ENCODE measurements at places on chromosomes 1 and 21.

- no peak for DNase-seq
Measured at GRCh38 chr1:118783095-118783758, 204.9 kb downstream of the TBX15 start.

GRCh38 chr1:154736841-154737240 lies 128.9 kb upstream of the ADAR start:
- DNase-seq = no peak

- no peak for DNase-seq
Measured at GRCh38 chr1:206631085-206631509, 4.2 kb upstream of the DYRK3 start.

- no peak for DNase-seq
Measured at GRCh38 chr1:61807606-61808140, 65.4 kb downstream of the PATJ start.

DNA sequence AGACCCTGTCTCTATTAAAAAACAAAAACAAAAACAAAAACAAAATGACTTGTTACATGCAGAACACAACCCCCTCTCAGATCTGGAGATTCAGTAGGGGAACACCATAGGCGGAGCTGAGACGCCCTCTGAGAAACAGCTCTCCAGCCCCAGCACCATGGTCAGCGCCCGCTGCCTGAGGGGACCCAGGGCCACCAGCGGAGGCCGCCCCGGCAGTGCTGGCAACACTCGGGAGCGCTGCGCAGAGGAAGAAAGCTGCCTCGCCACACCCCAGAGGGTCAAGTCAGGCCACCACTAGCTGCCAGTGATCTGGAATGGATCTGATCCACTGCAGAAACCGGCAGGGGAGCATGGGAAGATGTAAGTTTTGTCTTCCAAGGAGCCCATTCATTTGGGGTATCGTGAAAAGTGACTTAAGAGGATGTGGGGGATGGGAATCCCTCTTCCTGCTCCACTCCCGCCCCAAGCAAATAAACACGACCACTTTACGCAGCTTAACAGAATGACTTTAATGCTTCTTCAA lies 3.1 kb downstream of the ACTA1 start:
- peak; percentile 31 for DNase-seq

- no peak for DNase-seq
Measured at GRCh38 chr1:243956450-243956849, 94.6 kb upstream of the ZBTB18 start.

- no peak for DNase-seq
Measured at GRCh38 chr21:17438635-17439034, 74.2 kb upstream of the CXADR start.

DNA sequence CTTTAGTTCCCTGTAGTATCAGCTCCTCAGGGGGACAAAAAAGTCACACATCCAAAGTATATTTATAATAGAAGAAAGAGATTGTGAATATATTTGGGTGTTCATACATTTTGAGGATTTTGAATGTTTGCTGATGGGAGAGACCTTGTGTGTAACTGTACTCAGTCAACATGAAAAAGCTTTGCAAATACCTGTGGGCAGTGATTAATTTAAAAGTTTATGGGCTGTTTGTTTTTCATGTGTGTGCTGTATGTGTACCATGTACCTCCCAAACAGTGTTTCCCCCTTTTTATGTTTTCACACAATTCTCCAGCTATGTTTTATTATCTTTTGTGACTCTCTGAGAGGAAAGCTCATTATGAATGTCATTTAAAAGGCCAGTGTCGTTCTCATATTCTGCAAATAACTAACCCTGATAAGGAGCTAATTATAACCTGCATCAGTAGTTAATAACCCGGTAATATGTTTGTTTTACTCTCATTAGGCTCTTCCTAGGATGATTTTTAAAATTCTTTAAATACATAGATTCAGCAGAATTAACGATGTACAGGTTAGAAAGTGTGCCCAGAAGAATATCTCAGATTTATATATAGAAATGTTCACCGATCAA lies 271.5 kb downstream of the NFIA start:
- no peak for DNase-seq

DNA sequence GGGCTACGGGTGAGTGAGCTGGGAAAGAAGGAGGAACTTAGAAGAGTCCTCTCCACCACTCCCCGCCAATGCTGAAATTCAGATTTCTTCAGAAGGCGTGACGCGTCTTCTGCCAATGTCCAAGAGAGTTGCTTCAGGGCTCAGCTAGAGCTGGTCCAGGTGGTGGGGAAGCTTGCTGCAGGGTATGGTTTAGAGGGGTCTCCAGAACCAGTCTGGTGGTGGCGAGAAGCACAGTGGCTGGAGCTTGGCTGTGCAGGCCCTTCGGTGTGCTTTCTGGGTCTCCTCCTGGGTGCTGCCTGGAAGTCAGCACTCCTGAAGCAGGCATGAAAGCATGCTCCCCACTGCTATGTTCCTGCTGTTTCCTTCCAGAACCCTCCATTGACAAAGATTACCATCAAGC lies 387.2 kb downstream of the PTPRU start:
- no peak for DNase-seq

GRCh38 chr1:217892750-217893149 lies 261.6 kb downstream of the SPATA17 start:
- DNase-seq = no peak

GRCh38 chr1:31054958-31055481 lies 10.5 kb downstream of the PUM1 start:
- no peak for DNase-seq

- no peak for DNase-seq
Measured at GRCh38 chr1:53401813-53402745, 57.1 kb upstream of the DMRTB1 start.

DNA sequence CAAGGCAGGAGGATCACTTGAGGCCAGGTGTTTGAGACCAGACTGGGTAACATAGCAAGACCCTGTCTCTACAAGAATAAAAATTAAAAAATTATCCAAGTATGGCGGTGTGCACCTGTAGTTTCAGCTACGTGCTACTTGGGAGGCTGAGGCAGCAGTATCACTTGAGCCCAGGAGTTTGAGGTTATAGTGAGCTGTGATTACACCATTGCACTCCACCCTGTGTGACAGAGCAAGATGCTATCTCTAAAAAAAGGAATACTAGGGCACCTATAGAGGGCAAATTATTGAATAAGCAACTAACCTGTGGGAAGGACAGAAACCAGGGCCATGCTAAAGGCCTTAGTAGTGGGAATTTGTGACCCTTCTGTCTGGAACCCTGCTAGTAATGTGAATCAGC lies 86.1 kb downstream of the TENT5C start:
- no peak for DNase-seq

DNA sequence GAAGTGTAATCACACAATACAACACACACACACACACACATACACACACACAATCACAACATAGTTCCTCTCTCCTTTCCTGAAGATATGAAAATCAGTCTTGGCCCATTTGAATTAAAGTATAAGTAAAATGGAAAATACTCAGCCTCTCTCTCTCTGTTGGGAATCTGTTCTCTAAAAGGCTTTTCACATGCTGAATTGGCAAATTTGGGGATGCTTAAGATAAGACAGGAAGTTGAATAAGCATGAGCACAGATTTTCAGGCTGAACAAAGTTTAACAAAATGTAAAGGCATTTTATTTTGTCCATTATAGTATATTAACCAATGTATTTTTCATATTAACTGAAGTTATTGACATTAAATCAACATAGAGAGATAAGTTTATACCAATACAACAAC lies 23.7 kb upstream of the FMO2 start:
- no peak for DNase-seq

DNA sequence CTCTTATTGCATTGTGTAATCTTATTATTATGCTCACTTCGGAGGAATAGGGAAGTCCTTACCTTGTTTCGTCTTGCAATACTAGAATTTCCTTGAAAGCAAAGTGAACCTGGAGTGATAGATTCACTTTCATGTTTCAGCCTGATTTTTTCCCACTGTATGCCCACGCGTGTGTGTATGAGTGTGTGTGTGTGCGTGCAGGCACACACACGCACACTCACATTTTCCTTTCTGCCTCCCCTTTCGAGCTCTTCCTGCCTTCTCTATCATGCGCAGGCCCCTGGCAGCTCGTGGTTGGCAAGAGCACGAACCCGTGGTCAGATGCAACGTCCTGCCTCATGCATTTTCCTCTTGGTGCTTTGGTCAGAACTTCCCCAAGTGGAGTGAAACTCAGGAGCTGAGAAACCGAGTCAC lies at the start of gene GCSAML:
Gene GCSAML, plus strand, starts transcription at position 366 of the 414 bp plus-strand sequence. CDS start 58 bp downstream, outside the sequence.
- no peak for DNase-seq

DNA sequence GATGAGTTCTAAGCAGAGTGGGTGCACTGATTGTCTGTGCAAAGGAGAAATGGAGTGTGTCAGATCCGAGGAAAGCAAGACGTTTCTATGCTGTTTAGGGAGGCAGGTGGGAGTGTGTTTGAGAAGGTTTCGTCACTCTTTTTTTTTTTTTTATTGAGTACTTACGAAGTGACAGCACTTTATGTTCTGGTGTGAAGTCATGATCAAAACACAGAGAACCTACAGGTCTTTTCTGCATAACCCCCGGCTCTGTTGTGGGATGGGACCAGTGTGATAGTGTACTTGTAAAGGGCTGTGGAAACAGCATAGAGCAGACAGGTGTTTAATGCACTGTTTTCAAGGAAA lies 26.7 kb downstream of the MIA3 start:
- no peak for DNase-seq

- DNase-seq = no peak
Measured at GRCh38 chr1:30255111-30255724, 468.2 kb downstream of the MATN1 start.

DNA sequence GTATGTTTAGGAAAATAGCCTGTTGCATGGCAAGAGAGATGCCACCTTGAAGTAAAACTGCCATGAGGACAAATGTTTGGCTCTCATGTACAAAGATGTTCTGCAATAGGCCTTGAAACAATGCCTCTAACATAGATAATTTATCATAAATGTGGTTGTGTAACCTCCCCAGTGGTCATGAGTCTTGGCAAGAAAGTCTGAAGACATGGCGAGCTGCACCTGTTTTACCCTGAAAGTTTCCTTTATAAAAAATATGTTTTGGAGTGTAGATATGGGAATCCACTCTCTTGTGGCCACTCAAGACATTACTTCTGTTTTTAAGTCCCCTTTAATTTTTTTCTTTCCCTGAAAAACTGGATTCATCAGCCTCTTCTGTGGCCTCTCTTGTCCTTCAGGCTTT lies 2217.1 kb downstream of the NCAM2 start:
- DNase-seq = no peak

DNA sequence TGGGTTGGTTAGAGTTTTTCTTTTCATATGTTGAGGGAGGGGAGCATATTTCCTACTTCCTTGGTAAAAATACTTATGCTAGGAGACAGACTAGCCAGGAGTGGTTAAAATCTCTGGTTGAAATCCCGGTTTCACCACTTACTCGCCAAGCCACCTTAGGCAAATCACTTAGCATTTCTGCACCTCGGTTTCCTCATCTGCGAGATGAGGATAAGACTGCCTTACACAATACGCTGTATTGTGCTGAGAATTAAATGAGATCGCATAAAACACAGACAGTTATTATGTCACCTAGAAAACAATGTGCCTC lies 1.4 kb downstream of the IFFO2 start:
- no peak for DNase-seq

- DNase-seq = no peak
Measured at GRCh38 chr21:43905726-43906455, 40.9 kb downstream of the AGPAT3 start.

GRCh38 chr1:161274874-161275273 lies 16.3 kb downstream of the PCP4L1 start:
- no peak for DNase-seq

GRCh38 chr1:173503391-173503790 lies 26.3 kb downstream of the PRDX6 start:
- no peak for DNase-seq

- DNase-seq = no peak
Measured at GRCh38 chr1:64581843-64582185, 111.9 kb downstream of the CACHD1 start.

DNA sequence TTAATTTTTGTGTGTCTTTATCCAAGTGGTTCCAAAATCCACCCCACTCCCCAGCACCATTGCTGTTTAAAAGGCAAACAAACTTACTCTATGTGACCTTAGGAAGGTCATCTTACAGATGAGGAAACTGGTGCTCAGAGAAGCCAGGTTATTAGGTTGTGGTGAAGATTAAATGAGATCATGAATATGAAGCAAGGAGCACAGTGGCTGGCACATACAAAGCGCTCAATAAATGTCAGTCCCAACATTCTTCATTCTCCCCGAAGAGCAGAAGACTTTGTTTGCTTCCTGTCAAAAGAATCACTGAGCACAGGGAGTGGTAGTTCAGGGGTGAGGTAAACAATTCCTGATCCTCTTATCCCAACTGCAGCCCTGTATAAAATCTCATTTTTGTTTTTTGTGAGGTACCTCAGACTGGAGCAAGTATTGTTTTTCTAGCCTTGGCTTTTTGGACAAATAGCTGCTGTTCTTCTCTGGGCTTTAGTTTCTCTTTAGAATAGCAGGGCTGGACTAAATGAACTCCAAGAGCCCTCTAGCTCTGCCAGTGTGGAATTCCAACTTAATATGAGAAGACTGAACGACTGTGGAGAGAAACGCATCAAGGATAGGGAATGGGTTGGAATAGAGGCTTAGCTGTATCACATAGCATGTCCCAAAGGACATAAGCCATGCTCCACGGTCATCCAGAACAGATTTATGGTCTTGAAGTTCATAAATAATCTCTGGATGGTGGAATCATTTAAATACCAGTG lies 455.3 kb upstream of the USP24 start:
- no peak for DNase-seq
